PC-3 (cell line): ENCODE measurements at places on chromosomes 16 and 17. TPM values are rescaled to one million over a fixed set of nuclear protein-coding genes. Genes with fewer than 3 reads are reported as not detected.

DNA sequence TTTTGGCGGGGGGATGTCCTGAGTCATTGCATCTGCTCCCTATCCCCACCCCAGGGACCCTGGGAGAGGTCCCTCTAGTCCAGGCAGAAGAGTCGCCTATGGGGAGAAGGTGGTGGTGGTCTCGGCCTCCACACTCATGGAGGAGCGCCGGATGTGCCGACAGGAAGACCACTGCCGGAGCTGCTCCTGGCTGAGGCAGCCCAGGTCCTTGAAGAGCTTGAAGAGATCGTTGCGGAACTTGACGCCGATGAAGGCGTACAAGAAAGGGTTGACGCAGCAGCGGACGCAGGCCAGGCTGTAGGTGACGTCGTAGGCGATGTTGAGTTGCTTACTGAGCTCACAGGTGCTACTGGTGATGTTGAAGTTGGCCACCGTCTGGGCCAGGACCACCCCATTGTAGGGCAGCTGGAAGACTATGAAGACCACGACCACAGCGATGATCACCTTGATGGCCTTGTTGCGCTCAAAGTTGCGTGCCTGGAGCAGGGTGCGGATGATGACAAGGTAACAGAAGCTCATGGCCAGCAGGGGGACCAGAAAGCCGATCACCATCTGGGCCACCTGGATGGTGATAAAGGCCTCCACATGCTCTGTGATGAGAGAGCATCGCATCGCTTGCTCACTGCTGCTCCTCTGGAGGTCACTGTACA, 10.5 kb downstream of the CCR7 start:
- DNase-seq = no peak

DNA sequence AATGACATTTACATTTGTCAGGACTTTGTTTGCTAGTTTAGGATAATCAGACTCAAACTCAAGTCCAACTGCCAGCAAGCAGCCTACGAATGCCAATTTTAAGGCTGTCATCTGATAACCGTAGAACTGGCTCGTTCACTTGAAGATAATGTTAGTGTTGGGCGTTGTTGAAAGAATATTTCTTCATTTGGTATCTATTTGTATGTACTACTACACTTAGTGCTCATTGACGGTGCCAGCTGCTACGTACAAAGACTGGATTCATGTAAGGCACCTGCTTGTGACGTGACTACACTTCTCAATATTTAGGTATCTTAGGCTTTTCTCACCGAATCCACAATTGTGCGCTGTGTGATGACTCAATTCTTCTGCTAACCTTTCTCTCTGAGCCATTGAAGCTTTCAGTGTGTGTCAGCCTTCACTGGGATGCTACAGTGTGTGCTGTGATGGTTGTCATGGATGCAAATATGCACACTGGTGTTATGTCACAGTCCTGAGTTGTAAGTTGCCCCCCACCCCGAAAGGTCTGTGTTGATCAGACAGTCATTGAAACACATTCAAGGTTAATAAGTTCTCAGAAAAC, 5.7 kb downstream of the ATP2C2 start:
- no peak for DNase-seq

- no peak for DNase-seq
Observed at GRCh38 chr17:78248051-78248914, 16.9 kb downstream of the TMEM235 start.

DNA sequence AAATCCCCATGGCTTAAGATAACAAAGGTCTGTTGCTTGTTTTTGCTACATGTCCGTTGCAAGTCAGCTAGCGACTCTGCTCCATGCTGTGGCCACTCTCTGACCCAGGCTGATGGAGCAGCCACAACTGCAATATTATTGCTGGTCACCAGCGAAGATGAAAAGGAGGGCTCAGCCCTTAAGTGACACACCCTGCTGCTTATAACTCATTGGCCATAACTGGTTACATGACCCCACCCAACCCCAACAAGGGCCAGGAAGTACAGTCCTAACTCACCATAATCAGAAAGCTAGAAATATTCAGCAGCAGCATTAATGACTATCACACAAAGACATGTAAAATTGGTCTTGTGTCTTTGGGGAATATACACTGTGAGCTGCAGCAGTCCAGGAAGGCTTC, 224.3 kb downstream of the SOX9 start:
- no peak for DNase-seq

- DNase-seq = no peak
Observed at GRCh38 chr17:40560592-40561293, 4.5 kb downstream of the CCR7 start.

GRCh38 chr16:4687946-4688673, 5.3 kb upstream of the NUDT16L1 start:
- DNase-seq = no peak

GRCh38 chr17:37413875-37414519, 7.3 kb downstream of the TADA2A start:
- peak; percentile 25 for DNase-seq

DNA sequence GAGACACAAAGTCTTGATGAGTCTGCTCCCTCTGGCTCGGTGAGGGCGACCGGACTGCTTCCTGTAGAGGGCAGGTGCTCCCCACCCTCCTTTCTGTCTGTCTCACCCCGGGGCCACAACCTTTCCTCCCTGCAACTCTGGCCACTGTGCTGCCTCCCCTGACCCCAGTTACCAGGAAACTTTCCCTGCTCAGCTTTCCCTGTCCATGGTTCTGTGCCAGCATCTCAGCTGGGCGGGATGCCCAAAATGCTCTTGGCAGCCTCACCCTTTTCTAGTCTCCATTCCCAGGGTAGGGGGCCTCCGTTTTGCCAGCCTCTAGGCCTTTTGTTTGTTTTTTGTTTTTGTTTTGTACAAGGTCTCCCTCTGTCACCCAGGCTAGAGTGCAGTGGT, 1.4 kb downstream of the PLD2 start:
- DNase-seq = no peak

DNA sequence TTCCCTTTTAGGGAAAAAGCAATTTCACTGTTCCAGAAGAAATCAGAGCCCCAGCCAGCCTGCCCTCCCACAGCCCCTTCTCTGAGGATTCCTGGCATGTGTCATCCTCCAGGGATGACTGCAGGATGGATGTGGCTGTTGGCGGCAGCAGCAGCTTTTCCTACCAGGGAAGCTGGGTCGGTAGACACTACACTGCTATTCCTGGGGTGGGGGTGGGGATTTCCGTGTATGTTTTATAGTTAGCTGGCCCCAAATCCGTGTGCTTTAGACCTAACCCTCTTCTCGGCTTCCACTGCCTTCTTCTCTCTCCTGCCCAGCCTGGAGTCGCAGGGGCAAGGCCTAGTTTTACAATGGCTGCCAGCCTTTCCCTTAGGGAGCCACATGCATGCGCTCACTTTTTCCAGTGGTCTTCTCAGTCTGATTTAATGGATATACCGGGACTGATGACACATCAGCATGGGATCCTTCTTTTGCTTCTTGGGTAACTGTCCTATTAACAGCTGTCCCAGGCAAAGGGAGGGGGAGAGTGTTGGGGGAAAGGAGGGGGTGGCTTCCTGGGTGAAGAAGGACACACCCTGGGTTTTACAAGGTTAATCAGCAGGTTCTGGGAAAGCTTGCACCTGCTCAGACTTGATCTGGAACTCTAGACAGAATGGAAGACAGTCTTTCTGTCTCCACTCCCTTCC, 2.7 kb upstream of the NFE2L1 start:
- DNase-seq = peak; percentile 51

PRKCB gene
- total RNA-seq = not detected in 2 replicates

BICDL2 gene
- 16.3 and 27.7 TPM in 2 replicates for total RNA-seq

IGSF6 gene
- 0.36 TPM in 1 of 2 replicates, not detected in the other for total RNA-seq

ATMIN gene
- total RNA-seq = 34.7 and 35.4 TPM in 2 replicates

NATD1 gene
- 0.69 and 0.73 TPM in 2 replicates for total RNA-seq
